Stimulated activated CD8-positive, alpha-beta memory T cell treated with anti-CD3 and anti-CD28 coated beads, Interleukin-4, amount 100 ng/mL, for 24 hours (primary cell): ENCODE measurements at places on chromosomes 5 and 9.

DNA sequence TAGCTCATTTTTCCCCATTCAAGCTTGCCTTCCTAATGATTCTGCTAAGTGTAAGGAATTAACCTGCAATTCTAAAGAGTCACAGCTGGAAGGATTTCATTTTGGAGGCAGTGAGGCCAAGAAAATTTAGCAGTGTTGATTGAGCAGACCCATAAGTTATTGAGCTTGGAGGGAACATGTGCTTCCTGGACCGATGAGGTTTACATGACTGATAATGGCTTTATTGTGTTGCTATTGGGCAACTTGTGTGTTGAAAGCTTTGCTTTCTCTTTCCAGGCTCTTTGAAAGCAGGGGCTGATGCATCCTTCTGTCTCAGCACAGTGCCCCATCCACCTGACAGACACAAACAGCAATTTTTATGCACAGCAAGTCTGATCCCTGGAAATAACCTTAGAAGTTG, 398.9 kb upstream of the PCSK5 start:
- no peak for DNase-seq

- no peak for DNase-seq
These were observed 35.4 kb upstream of the RLN1 start for GRCh38 chr9:5375091-5375490.

- DNase-seq: no peak
These were observed 6.1 kb upstream of the AFAP1L1 start for GRCh38 chr5:149265597-149265996.

- DNase-seq: no peak
These were observed 18.6 kb upstream of the ADRB2 start for GRCh38 chr5:148807851-148808250.

- DNase-seq: no peak
These were observed 6.2 kb downstream of the TGFBI start for GRCh38 chr5:136034984-136035383.

DNA sequence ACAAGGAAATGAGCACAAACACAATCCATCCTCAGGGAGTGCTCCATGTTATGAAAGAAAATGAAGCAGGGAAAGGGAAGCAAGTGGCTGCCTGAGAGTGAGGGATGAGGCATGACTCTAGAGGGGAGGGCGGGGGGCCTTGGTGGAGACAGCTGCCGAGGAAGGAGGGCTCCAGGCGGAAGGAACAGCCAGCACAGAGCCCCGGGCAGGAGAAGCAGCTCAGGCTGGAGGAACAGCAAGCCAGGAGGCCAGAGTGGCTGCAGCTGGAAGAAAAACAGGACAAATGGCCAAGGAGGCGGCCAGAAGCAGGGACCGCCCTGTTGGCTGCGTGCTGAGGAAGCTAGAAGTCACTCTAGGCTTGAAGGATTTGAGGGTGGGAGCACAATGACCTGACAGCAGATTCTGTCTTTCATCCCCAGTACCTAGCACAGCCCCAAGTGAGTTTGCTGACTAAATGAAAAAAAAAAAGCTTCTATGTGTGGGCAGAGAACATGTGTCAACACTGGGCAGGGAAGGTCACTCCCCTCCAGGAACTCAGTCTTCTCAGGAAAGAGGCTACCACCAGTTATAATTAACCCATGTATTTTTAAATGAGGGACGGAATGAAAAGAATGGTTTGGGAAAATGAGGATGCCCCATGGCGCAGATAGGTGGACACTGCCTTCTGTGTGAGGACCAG, 142.8 kb downstream of the DCP2 start:
- no peak for DNase-seq

GRCh38 chr9:93301291-93301811, 117.4 kb downstream of the WNK2 start:
- DNase-seq: no peak

DNA sequence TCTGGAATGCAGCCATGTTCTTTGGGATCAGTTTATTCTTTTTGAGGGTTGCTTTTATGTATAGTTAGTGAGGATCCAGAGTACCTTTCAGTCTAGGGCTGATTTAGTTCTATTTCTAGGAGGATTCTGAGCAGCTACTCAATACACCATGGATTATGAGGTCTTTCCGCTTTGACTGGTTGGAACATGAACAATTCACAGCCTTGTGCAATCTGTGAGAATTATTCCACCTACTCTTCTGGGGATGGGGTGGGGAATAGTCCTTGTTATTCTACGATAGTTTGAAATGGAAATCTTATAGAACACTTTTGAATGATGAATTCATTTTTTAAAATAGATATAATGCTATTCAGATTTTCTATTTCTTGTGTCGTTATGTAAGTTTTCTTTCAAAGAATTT, 212.3 kb upstream of the ARRDC3 start:
- no peak for DNase-seq

- DNase-seq: no peak
These were observed 1.2 kb upstream of the PURA start for GRCh38 chr5:140112685-140113179.

- no peak for DNase-seq
These were observed 5.5 kb upstream of the SLC6A19 start for GRCh38 chr5:1195916-1196315.

- peak; percentile 15 for DNase-seq
These were observed 868 bp downstream of the KDM4C start for GRCh38 chr9:6758498-6759184.

GRCh38 chr5:75664979-75665378, 52.3 kb downstream of the POC5 start:
- DNase-seq: no peak

- DNase-seq: no peak
These were observed 42.0 kb upstream of the PITX1 start for GRCh38 chr5:135076051-135076491.

GRCh38 chr5:79305706-79306105, 69.8 kb downstream of the JMY start:
- no peak for DNase-seq

DNA sequence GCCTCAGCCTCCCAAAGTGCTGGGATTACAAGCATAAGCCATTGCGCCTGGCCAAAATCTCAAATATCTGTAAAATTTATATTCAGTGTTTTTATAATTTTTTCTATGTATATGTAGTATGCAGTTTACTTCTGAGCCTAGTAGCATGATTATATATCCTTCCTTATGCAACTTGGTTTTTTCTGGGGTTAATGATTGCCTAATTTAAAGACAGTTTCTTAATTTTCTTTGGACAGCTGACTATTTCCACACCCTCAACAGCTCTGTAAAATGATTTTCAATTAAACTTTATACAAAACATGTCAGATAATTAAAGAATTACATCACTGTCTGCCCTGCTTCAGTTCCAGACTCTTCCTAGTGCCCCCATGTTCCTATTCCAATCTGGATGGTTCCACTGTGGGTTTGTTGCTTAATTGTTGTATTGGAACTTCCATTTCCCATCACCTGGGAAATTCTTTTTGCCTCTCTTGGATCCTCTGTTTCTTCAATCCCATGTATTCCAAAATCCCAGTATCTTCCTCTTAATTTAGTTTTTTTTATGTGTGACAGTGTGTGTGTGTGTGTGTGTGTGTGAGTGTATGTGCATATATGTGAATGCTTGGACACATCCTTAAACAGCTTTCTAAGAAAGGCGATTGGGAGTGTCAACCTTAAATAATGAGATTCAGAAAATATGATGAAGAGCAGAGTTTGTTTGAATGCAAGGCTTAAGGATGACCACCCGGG, 53.2 kb downstream of the C5orf22 start:
- DNase-seq: no peak

DNA sequence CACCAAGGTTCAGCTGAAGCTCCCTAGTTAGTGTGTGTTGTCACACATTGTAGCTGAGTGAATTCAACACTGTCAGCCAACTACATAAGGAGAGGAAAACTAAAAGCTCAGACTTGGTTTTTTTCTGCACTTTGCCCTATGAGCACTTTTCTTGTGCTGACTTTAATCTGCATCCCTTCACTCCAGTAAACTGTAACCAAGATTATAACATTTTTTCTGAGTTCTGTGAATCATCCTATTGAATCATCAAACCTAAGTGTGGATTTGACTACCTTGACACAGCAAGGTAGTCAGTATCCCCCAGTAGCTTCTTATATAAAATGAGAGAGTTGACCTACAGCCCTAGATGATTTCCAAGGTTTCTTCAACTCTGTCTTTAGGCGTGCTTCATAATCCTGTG, 325.0 kb downstream of the AGTPBP1 start:
- DNase-seq: no peak

DNA sequence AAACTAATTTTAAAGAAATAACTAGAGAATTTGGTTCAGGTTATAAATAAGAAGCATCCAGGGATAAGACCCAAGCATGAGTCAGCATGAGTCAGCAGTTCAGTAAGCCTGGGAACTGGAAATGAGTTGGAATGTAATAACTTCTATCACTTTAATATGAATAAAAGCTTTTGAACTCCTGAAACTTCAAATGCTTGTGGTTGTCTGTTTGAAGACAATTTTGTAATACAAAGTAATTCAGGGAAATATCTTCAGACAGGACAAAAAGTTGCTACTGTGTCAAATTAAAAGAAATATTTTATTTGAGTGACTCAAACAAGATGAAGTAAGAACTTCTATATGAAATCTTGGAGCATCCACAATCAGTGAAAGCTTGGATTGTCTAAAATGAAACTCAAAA, 331.2 kb upstream of the DAB2 start:
- no peak for DNase-seq

- no peak for DNase-seq
These were observed 430.8 kb upstream of the TNC start for GRCh38 chr9:115548609-115549260.

- no peak for DNase-seq
These were observed 18.4 kb upstream of the LRRC14B start for GRCh38 chr5:172841-173251.

GRCh38 chr5:144065786-144066185, 104.7 kb downstream of the YIPF5 start:
- no peak for DNase-seq

GRCh38 chr5:134171972-134172371, 4.8 kb downstream of the SKP1 start:
- no peak for DNase-seq

GRCh38 chr9:86069206-86069869, 30.0 kb downstream of the GOLM1 start:
- DNase-seq: no peak

- DNase-seq: no peak
These were observed 146.1 kb downstream of the CAAP1 start for GRCh38 chr9:26746357-26747072.

DNA sequence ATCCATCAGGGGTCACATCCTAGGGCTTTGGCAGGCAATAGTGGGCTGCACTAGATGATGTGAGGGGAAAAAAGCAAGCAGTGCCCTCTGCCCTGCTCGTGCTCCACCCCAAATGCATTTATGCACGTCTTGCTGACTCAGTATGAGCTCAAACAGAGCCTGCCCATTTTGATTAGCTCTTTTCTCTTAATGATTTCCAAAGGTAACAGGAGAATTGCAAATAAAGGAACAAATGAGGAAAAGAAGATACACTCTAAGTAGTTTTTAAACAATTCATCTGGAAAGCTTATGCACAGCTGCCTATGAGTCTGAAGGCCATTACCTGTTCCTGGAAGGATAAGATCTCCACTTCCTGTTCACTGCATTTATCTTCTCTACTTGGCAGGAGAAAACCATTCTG, 364.2 kb downstream of the TMEM232 start:
- no peak for DNase-seq

GRCh38 chr9:114526807-114527206, 21.5 kb upstream of the WHRN start:
- no peak for DNase-seq

- no peak for DNase-seq
These were observed 128.1 kb downstream of the DAB2IP start for GRCh38 chr9:121779381-121780117.

- no peak for DNase-seq
These were observed 16.8 kb downstream of the NR6A1 start for GRCh38 chr9:124754289-124754688.

DNA sequence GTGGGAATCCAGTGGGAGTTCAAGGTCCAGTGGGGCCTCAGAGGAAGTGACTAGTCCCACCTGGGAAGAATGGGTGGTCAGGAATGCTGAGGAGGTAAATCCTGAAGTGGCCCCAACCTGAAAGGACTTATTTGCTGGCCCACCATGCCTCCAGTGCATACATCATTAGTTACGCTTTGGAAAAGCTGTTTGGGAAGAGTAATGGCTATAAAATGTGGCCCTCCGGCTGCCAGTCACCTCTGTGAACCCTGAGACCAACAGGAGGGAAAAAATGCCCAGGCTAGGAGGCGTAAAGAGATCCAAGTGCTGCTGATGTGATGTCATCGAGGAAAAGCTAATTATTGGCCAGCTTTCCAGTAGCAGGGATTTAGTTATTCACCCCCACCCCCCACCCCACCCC, 2.7 kb upstream of the SLC26A2 start:
- no peak for DNase-seq

- no peak for DNase-seq
These were observed 522.2 kb downstream of the CSNK1G3 start for GRCh38 chr5:124034083-124034700.

GRCh38 chr9:78493166-78493742, 196.3 kb downstream of the PSAT1 start:
- DNase-seq: no peak

- no peak for DNase-seq
These were observed 624.4 kb downstream of the IRX1 start for GRCh38 chr5:4220016-4220415.

GRCh38 chr9:79325501-79325900, 246.3 kb upstream of the TLE4 start:
- no peak for DNase-seq

- DNase-seq: no peak
These were observed 1186.8 kb downstream of the DTWD2 start for GRCh38 chr5:117801583-117801982.

- DNase-seq: no peak
These were observed 257.4 kb upstream of the RFX3 start for GRCh38 chr9:3783156-3783555.

GRCh38 chr5:150510460-150511263, 2.7 kb downstream of the NDST1 start:
- no peak for DNase-seq

DNA sequence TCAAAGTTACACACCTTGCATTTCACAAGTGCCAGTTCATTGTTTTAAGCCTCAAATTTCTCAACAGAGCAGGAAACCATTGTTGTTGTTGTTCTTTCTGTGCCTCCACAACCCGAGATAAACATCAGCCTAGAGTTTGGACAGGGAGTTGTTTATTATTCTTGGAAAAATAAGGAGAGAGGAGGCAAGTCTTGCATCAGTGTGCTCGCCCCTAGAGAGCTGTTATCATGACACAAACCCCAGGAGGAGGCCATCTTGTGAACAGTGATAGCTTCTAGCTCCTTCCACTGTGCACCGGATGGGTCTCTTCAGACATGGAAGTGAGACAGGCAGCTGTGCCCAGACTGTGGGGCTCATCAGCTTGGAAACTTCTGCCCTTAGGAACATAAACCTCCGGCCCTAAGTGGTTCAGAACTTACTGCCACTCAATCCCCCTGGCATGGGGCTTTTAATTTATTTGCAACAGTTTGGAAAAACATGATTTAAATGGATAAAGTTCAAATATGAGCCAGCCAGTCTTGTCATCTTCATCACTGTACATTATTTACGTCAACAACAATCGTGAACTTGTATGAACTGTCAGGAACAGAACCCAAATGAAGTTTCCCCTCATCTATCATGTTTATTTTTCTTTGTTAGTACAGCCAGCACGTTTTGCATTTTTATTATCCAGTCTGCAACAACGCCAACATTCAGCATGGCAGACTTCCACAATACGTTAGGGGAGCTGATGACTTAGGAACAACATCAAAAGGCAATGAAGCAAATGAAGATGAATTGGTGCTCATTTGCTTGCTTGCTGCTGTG, 181.7 kb upstream of the S1PR3 start:
- DNase-seq: no peak

GRCh38 chr5:80959138-80959537, 1.0 kb upstream of the RASGRF2 start:
- DNase-seq: no peak
